ENCODE measurements at places on chromosomes 5 and 9.

GRCh38 chr9:127809002-127809539 lies 6.4 kb downstream of the FPGS start:
- no peak for DNase-seq

- DNase-seq: peak; percentile 30
These were observed 24.0 kb downstream of the ADAMTSL2 start for GRCh38 chr9:133558191-133559126.

DNA sequence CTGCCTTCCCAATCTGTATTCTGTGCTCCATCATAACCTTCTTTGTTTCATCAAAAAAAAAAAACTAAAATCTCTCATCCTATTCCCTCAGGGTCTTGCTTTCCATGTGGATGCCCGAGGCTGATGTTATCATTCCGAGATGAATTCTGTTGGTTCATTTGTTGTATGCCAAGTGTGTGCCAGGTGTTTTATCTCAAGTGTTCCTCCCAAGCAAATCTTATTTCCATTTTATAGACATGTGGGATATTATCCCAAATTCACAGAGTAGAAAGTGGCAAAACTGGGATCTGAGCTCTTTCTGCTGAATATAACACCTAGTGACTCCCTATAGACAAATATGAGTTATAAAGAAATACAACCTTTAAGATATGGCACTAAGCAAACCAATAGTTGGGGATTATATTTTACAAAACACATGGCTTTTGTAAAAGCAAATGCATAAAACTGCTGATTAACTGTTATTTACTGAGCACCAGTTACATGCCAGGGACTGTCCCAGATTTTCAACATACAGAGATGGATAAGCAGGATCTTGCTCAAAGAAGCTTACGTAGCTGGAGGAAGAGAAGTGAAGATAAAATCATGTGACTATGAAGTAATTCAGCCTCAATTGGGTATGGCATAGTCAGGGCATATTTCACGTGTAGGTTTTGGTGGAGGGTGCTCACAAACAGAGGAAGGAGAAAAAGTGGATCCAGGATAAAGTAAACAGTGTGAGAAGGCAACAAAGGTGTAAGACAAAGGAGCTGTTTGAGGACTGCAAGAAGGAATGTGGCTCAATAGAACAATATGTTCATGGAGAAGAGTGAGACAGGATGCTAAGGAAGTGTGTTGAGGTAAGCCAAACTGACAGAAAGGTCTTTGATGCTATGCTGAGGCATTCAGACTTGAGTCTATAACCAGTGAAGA lies 143.3 kb upstream of the ADAMTSL1 start:
- peak; percentile 76 for DNase-seq

DNA sequence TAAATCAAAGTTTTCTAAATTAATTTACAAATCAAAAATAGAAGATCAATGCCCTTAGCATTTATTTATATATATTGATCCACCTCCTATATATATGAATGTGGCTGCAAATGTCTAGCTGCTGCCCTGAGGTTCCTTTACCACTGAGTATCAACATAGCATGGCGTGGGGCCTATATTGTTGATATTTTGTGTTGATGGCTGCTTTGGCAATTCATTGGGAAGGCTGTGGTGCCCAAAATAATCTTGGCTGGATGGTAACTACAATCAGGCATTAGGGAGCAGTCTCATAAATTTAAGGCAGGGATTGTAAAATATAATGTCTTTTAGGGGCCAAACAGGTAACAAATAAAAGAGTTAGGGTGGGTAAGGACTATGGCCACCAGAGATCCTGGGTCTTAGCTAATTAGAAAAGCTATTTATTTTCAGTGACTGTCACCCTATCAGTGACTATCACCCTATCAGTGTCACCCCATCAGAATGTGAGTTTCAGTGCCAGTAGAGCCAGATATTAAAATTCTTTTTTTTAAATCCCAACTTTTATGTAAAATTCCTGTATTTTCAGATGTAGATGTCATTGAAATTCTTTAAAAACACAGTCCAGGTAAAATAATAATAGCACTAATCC lies 190.7 kb upstream of the PCSK5 start:
- DNase-seq: no peak

- DNase-seq: no peak
These were observed 65.1 kb downstream of the EFNA5 start for GRCh38 chr5:107605596-107606125.

DNA sequence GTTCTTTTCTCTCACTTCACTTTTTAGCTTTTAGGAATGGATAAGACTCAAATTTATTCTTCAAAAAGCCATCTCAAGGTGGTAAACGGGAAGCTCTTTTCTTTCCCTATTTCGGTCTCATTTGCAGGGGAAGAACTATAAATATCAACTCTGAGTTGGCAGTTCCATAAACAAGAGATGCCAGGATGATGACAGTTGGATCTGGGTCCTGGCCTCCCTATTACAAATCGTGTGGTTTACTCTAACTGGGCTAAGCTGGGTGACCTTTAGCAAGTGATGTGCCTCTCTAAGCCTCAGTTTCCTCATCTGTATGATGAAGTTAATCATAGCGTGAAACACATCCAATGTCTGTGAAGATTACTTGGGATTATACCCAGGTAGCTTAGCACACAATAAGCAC lies 44.2 kb downstream of the TLE4 start:
- no peak for DNase-seq

GRCh38 chr9:123036893-123037545 lies 3.6 kb downstream of the GPR21 start:
- no peak for DNase-seq

DNA sequence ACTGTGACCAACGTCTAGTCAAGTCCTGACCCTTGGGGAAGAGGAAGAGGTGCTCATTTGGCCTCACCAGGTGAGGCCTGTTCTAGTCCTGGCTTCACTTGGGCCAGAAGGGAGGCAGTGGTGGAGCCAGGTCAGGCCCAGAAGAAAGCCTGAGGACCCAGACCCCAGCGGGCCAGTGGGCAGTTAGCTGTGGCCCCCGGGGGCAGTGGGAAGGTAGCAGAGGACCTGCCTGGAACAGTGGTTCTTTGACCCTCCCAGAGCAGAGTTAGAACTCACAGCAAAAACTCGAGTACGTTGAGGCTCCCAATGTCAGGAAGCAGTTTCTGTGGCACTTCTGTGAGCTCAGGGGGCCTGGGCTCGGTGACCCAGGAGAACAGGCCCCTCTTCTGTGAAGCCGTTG lies 66.0 kb upstream of the GARNL3 start:
- DNase-seq: no peak

DNA sequence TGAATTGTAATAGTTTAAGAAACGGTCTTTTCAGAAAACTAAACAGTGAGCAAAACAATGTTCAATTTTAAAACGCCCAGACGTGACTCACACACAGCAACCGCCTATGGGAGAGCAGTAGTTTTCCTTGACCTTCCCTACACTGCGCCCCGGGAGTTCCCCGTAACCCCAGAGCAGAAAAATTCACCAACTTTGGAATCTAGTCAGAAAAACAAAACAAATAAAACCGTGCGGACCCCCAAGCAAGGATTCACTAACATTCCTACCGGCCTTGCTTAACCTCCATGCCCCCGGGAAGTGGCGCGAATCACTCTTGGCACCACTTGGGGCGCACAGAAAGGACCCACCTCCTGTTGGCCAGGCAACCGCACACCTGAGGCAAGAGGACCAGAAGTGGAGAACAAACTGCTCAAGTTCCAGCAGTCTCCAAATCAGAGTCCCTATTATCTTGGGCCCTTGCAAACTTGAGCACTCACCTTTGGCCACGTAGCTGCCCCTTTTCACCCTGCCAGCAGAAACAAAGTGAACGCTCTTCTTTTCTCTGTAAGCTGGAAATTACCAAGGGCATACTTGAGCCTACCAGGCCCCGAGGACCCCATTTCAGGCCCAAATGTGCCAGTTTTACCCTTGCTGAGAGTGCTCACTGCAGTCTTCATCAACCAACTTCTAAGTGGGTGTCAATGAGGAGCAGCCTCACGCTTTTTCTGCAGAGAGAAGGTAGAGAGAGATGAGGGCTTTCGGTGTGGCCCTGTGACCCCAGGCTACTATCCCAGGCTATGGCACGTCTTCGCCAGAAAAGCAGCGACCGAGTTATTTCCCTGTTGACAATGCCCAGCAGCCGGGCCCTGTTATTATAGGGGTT lies 189.7 kb downstream of the MEF2C start:
- DNase-seq: no peak

- DNase-seq: no peak
These were observed 84.4 kb downstream of the CDH18 start for GRCh38 chr5:19903611-19904010.

DNA sequence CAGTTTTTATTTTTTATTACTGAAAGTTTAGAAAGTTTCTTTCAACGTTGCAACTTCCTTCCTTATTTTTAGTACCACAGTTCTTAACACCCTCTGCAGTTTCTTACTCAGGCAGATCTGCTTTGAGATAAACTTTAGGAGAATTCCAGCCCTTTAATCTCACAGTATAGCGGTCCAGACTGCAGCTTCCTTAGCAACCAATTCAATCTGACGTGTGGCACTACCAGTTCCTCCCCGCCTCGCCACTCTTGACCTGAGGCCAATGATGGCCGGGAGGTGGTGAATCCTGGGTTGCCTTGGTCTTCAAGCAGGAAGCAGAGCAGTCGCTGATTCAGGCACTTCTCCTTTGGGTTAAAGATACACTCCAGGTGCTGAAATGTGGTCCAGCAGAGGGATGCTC lies 334.3 kb upstream of the TRPC7 start:
- DNase-seq: no peak

DNA sequence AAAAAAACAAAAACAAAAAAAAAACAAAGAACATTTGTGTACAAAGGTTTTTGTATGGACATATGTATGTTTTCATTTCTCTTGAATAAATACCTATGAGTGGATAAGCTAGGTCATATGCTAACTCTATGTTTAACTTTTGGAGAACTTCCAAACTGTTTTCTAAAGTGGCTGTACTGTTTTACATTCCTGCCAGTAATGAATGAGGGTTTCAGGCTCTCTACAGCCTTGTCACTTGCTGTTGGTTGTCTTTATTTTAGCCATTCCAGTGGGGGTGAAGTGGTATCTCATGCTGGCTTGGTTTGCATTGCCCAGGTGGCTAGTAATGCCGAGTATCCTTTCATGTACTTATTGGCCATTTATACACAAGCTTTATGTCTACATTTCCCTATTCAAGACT lies 9.1 kb upstream of the TRIO start:
- no peak for DNase-seq

- no peak for DNase-seq
These were observed 1.9 kb downstream of the PRRX2 start for GRCh38 chr9:129667378-129667777.

GRCh38 chr5:174281089-174281760 lies 235.7 kb downstream of the NSG2 start:
- DNase-seq: no peak

- DNase-seq: peak; percentile 47
These were observed 213.0 kb downstream of the TAF11L14 start for GRCh38 chr5:17847286-17847685.

DNA sequence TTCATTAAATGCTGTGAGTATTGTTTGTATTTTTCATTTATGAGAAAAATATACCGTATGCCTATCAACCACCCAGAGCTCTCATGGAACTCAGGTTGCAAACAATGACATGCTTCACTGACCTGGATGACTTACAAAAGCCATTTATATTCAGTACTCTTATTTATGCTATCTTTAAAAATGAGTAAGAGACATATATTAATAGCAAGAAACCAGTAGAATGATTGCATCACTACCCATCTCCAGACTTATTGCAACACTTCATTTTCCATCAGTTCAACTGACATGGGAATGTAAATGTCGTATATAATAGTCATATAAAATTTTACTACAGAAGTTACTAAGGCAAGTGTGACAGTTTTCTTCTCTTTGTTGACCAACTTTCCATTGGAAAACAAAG lies 69.1 kb downstream of the OTP start:
- DNase-seq: no peak

- DNase-seq: no peak
These were observed 283.4 kb upstream of the GRAMD2B start for GRCh38 chr5:126139773-126140172.

GRCh38 chr9:71279151-71279739 lies 157.8 kb upstream of the TRPM3 start:
- no peak for DNase-seq

- no peak for DNase-seq
These were observed 35.1 kb downstream of the CEMIP2 start for GRCh38 chr9:71733176-71733575.

DNA sequence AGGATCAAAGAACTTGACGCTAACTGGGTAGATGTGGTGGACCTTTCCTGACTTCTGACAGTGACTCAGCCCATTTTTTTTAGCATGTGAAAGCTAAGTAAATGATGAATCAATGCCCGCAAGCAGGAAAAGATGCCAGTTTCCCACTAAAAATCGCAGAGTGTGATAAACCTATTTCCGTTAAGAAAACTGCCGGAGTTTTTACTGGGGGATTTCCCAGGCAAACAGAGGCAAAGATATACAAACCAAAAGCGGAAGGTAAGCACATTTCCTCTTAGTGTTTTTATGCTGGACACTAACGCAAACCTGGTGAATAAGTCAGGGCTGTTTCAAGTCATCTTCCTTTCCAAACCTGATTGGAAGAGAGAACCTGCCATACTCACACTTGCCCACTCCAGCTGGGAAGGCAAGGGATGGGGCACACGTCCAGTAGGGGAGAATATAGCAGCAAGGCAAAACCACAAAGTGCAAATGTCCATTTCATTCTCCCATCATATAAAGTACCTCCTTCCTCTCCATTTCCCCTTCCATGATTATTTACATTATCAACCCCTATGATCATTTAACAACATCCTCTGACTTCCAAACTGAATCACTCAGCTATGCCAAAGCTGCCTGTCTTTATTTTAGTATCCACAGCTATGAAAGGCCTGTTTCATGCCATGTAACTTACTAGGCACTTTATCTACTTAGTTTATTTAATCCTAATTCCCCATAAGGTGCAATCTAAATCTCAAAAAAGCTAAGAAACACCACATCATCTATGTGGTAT lies 349.7 kb upstream of the RFX3 start:
- no peak for DNase-seq

All from NCI-H2171 treated with DMSO at 0.1 percent for 48 hours (cell line).